ENCODE measurements at places on chromosomes 5 and 9.

DNA sequence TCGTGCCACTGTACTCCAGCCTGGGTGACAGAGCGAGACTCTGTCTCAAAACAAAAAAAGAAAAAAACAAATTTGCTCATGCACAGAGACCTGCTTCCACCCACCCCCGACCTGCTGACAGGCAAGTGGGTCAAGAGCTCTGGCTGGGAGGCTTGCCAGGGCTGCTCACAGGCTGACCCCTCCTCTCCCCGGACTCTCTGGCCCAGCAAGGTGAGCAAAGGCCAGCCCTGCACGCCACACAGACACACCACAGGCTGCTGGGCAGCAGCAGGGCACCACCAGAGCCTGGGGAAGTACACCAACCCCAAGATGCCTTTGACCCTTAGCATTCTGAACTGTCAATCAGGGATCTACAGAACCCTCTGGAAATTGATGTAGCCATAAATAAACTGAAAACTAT, 29.2 kb downstream of the NSUN2 start:
- ATAC-seq = no peak

DNA sequence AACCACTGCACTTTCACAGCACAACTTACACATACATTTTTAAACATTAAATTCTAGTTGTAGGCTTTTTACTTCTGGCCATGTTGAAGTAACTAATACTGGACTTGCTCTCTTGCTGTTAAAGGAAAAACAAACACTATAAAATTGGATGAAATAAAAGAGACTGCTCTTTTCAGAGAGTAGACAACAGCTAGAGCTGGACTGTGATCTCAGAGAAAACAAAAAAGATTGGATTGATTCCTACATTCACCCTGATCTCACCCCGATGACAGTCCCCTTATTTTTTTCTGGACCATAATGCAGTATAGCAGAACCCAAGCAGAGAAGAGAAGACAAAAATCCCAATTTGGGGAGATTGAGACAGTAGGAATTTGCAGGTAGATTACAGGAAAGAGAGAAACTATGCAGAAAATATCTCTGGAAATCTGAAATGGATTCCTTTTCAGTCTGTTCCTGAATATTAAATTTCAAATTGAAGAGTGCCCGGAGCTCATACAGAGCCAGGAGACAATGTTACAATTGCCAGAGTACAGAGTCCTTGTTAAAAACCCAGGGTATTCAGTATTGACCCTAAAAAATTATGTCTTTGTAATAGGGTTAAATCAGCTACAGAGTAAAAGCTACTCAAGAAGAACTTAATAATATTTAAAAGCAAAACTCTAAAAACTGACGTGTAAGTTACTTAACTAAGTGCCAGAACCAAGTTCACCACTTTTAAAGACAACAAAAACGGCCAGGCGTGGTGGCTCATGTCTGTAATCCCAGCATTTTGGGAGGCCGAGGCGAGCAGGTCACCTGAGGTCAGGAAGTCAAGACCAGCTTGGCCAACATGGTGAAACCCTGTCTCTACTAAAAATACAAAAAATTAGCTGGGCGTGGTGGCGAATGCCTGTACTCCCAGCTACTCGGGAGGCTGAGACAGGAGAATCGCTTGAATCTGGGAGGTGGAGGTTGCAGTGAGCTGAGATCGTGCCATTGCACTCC, 208.6 kb downstream of the MPDZ start:
- no peak for ATAC-seq

GRCh38 chr5:12023614-12024241, 119.5 kb upstream of the CTNND2 start:
- no peak for ATAC-seq

DNA sequence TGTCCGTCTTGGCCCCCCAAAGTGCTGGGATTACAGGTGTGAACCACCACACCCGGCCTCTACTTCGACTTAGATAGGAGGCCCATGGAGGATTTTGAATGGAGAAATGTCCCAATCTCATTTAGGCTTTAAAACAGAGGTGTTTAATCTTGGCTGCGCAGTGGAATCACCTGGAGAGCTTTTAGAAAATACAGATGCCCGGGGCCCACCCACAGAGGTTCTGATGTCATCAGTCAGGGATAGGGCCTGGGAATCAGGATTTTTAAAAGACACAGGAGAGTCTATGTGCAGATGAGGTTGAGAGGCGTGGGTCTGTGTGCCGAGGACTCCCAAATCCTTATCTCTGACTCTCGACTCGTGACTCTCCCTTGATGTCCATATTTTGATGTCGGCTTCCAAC, 124.0 kb upstream of the BOD1 start:
- ATAC-seq = no peak

- peak; percentile 53 for ATAC-seq
Observed at GRCh38 chr5:178651046-178651810, 24.4 kb upstream of the CLK4 start.

- no peak for ATAC-seq
Observed at GRCh38 chr9:74867483-74867882, 20.2 kb downstream of the TRPM6 start.

GRCh38 chr5:158635565-158635964, 464.2 kb downstream of the EBF1 start:
- ATAC-seq = no peak

GRCh38 chr9:78004478-78005229, 27.0 kb downstream of the GNAQ start:
- ATAC-seq = no peak

GRCh38 chr9:134187891-134188385, 23.6 kb upstream of the RNU6ATAC start:
- ATAC-seq = no peak

- ATAC-seq = peak; percentile 32
Observed at GRCh38 chr5:110751902-110752762, 13.3 kb downstream of the SLC25A46 start.

DNA sequence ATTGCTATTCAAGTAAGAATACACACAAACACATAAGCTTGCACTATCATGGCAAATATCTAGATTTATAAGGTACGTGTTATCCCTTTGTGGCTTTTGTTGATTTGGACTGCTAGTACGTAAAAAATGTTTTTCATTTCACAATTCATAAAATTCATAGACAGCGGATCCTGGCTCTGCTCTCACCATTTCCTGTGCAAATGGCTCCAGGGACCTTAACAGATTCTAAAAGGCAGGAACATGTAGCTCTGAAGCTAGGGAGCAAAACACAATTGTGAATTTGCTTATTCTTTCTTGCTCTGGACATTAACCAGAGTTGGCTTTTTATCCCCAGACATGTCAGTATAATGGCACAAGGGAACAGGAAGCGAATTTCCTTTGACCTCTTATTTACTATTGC, 1019.9 kb upstream of the WWC1 start:
- no peak for ATAC-seq

- ATAC-seq = peak; percentile 61
Observed at GRCh38 chr9:107283623-107284616, 841 bp downstream of the RAD23B start.

DNA sequence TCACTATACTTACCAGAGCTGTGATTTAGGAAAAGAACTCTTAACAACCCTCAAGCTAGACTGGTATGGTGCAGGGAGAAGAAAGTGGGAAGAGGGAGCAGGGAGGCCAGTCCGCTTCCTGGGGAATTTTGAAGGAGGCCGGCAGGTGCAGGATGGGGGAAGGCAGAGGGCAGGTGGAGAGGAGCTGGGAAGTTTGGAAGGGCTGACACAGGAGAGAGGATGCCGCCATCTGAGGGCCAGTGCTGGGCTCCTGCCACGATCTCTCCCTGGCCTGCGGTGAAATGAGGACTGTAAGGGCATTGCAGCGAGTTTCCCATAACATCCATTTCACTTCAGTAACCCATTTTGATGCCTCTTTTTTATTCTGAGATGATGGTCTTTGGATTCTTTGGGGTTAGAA, 8.9 kb downstream of the DAB2IP start:
- no peak for ATAC-seq

- peak; percentile 59 for ATAC-seq
Observed at GRCh38 chr9:124940521-124940893, 376 bp downstream of the GOLGA1 start.

DNA sequence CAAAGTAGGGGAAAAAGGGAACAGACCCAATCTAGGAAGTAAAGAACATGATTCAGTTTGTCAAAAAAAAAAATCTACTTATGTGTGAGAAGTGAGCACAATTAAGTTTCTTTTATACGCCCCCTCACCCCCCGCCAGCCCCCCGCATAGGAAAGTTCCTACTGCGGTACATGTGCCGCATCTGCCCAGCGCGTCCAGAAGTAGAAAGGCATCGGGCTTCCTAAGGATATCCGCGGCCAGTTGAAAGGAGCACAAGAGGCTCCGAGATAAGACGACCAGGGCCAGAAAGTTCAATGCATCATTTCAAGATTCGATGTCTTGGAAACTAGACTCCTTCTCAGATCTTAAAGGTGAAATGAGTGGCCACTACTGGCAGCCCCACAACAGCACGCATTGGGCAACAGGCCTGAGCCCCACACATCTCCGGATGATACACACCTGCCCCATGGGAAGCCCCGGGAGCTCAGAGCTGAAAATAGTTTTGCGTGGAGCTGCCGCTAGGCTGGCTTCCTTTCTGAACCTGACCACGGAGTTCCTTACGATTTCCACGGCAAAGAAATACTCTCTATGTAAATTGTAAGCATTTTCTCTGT, 203.9 kb downstream of the RAB3C start:
- ATAC-seq = no peak

DNA sequence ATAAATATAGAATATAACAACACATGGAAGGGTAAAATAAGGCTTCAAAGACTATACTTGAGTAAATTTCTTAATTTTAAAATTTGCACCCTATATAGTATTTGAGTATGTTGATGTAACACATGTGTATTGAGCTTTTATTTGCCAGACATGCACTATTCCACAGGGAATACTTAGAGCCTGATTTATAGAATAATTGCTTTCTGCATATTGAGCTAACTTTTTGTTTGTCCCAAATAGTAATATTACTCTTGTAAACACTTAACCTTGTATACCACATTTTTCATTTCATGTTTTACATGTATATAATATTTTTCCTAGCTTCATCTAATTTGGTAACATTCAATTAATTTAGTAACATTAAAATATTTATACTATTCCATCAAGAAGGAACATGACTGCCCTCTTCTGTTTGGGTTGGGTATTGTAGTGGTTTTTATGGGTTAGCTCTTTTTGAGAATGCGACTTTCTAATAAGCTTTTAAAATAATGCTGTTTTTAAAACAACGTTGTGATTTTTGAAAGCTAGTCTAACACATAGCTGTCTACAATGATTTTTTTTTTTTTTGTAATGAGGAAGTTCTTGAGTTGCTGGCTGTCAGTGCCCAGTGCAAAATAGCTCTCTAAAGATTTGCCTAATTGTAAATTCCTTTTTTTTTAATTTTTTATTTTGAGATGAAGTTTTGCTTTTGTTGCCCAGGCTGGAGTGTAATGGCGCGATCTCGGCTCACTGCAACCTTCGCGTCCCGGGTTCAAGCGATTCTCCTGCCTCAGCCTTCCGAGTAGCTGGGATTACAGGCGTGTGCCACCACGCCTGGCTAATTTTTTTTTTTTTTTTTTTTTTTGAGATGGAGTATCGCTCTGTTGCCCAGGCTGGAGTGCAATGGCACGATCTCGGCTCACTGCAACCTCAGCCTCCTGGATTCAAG, 4.8 kb downstream of the SUB1 start:
- ATAC-seq = no peak

- ATAC-seq = peak; percentile 66
Observed at GRCh38 chr9:27371382-27371781, 74.4 kb upstream of the EQTN start.

DNA sequence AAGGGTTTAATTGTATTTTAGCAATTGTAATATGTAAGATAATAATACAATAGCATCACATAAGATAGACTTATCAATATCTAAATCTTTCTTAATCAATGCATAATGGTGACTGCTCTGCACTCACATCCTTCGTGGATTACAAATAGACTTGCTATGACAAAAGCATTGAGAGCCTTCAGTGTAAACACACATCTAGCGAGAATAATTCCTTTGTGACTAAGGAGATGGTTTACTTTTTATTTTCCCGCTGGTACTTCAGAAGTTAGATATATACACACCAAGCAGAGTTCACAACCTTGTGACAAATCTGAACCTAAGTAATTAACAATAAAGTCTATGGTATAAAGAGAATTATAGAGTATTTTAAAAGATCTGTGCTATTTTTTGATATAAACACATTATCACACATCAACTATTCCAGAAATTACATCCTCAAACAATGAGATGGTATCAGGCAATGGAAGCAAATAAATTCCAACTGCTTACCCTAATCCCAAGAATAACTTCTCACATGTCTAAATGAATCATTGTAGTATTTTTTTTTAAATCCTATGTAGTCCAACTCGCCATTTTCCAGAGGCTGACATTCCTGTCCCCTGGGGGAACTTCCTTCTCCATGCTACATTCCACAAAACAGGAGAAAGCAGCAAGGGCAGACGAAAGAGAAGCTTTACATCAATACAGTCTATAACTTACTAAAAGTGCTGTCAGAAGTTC, 51.2 kb downstream of the MAPKAP1 start:
- ATAC-seq = no peak

- ATAC-seq = no peak
Observed at GRCh38 chr5:51416149-51416548, 32.9 kb downstream of the ISL1 start.
